ENCODE measurements at places on chromosomes 7 and 10.

DNA sequence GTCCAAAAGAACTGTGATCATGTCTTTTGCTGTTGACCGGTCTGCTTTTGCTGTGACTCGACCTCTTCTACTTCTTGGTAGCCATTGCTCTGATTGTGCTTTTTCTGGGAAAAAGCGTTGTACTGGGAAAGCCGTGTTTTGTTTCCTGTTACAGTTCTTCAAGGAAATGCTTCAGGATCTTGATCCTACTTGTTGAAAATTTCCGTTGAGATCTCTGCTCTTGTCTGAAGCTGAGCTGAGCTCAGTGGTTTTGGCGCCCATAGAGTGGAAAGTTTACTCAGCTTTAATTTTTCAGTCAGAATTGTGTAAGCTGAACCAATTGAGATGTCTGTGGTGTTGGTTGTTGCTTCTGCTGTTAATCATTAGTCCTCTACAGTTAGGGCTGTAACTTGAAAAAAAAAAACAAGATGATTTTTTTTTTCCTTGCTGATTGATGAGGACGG, 302.2 kb downstream of the CCDC3 start:
- no peak for DNase-seq

- DNase-seq, result no peak
These were observed 228.4 kb downstream of the ARHGAP12 start for GRCh38 chr10:31700181-31700611.

GRCh38 chr7:49001610-49002033, 77.3 kb downstream of the CDC14C start:
- DNase-seq, result no peak

DNA sequence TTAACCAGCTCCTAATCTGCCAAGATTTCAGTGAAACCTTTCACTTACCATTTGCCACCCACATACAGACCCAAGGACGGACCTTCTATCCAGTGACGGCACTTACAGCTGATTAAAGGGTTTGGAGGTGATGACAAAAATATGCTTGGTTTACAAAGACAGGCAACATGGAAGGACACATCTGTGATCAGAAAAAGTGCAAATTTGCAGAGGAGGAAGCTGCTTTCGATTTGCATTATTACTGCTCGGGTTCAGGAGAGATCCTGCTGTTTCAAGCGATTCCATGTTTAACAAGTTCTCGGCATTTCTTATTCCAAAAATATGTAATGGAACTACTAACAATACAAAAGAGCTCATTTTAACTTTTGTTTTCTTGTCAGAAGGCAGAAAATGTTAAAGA, 109.0 kb downstream of the JAZF1 start:
- no peak for DNase-seq

DNA sequence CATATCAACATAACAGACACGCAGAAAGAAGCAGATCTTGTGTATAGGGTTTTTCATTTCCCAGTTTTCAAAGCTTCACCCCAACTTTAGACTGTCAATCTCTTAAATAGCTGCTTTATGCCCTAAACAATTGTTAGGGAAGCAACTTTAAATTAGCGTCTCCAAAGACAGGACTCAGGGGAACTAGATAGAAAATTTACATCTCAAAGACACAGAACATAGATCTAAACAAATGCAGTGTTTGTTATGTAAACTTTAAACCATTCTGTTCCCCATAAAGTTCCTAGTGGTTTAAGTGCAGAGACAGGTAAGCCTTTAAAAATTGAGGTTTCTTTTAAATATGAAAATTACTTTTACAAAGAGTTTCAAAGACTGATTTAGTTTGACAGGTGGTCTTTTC, 379.2 kb upstream of the GHITM start:
- DNase-seq, result no peak

- DNase-seq, result no peak
These were observed 191.7 kb downstream of the PPP1R9A start for GRCh38 chr7:95099106-95099505.

GRCh38 chr7:75663302-75663907, 75.3 kb downstream of the HIP1 start:
- no peak for DNase-seq

DNA sequence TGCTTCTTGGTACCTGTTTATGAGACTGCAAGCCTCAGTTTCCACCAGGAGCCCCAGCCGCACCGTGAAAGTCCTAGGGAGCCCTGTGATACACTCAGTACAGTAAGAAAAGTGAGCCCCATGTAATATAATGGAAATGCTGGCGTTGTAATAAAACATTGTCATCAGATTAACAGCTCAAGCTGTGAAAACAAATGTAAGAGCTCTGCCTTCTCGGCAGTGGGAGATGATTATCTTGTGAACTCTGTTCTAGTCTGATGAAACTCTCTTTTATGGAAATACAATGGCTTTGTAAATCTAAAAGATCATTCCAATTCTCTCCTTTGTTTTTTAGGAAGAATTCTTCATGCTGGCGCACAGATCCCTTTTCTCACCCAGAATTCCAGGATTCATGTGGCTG, 299.9 kb downstream of the ABCA13 start:
- DNase-seq, result no peak

DNA sequence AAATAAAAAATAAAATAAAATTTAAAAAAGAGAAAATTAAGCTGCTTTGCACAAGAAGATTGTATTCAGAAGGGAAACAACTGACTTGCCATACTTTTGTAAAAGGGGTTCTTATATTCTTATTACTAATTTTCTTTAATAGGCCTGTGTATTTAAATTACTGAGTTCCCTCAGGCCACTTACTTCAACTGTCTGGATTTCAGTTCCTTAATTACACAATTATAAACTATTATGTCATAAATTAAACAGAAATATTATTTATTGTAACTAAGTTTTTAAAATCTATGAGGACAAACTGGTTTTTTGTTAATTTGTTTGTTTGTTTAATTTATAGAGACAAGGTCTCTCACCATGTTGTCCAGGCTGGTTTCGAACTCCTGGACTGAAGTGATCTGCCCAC, 22.4 kb upstream of the MICU1 start:
- no peak for DNase-seq

DNA sequence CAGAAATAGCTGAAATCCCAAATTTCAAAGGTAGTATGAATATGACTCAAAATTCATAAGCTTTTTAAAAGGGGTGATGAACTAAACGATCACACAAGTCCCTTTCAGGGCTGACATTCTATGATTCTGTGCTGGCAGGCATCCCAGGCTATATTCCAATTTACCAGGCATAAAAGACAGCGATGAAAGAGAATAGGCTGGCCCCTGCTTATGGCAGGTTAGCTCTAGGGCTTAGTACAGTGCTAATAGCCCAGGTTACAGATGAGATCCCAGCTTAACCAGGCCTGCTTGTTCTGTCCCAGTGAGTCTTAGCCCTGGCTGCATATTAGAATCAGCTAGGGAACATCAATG, 56.4 kb downstream of the CDHR3 start:
- DNase-seq, result no peak

DNA sequence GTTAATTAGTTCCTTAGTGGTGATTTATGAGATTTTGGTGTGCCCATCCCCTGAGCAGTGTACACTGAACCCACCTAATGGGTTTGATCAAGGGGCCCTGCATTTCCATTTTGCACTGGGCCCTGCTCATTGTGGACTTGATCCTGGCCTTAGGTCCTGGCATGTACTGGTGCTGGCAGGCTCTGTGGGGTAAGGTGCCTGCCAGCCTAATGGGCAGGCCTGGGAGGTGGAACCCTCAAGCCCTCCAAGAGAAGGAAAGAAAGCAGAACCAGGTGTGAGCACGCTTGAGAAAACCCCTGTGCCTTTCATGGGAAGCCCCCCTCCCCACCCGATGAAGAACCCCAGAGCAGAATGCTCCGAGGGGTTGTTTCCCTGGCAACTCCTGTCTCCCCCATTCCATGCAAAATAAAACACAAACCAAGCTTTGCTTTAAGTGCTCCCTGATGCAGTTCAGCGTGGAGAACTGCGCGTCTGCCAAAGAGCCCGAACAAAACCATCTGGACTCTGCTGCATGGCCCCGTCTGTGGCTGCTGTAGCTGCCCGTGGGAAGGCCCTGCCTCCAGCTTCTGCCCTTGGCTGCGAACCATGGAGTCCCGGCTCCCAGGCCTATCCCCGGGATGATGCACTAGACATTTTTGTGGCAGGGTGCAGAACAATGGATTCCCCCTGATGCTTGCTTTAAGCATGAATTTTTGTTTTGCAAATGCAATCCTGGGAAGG, 123.3 kb downstream of the PRPF18 start:
- no peak for DNase-seq

GRCh38 chr10:85919491-85920021, 447.0 kb downstream of the GRID1 start:
- DNase-seq, result no peak

GRCh38 chr7:18663321-18663720, 167.8 kb downstream of the HDAC9 start:
- DNase-seq, result no peak

- no peak for DNase-seq
These were observed 193.0 kb upstream of the KMT2E start for GRCh38 chr7:104820836-104821535.

- no peak for DNase-seq
These were observed 16.3 kb downstream of the ARHGAP12 start for GRCh38 chr10:31912289-31912688.

DNA sequence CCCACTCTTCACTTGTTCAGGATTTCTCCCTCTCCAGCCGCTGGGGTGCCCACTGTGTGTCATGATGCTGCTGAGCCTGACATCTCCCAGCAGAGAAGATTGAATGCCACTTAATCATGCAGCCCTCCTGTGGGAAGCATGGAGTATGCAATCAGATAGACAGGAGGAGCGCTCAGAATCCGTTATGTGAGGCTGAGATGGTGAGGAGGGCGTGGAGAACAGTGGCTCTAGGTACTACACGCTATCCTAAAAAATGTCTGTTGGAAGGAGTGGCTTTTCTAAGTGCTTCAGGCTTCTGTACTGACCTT, 334.3 kb downstream of the LRMDA start:
- no peak for DNase-seq

DNA sequence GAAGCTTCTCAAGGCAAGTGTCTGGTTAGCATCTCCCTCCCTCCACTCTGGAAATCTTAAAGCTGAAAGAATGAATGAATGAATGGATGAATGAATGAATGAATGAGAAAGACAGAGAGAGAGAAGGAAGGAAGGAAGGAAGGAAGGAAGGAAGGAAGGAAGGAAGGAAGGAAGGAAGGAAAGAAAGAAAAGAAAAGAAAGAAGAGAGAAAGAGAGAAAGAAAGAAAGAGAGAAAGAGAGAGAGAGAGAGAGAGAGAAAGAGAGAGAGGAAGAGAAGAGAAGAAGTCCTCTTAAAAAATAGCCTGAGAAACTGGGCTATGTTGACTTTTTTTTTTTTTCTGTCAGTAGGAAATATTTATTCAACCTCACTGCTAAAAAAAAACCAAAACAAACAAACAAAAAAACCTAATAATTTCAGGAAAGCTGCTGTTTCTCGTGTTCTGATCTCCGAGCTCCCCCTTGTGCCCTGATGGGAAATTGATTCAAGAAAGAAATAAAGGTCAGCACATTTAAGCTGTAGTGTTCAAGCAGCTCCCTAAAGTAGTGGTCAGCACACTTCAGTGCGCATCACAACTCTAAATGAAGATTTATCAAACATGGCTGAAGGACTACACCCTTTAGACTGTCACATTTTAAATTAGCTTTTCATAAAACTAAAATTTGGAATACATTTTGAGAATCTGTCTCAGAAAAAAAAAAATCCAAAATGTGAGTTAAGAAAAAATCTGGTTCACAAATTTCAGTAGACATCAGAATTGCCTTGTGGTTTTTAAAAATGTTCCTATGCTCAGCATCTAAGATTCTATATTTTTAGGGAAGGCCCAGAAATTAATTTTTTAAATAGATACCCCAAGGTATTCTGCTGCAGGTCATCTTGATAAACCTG, 154.3 kb downstream of the ELAPOR2 start:
- DNase-seq, result no peak

- DNase-seq, result no peak
These were observed 13.8 kb upstream of the C10orf90 start for GRCh38 chr10:126684171-126684745.

GRCh38 chr10:105328503-105329133, 687.5 kb downstream of the SORCS3 start:
- no peak for DNase-seq

DNA sequence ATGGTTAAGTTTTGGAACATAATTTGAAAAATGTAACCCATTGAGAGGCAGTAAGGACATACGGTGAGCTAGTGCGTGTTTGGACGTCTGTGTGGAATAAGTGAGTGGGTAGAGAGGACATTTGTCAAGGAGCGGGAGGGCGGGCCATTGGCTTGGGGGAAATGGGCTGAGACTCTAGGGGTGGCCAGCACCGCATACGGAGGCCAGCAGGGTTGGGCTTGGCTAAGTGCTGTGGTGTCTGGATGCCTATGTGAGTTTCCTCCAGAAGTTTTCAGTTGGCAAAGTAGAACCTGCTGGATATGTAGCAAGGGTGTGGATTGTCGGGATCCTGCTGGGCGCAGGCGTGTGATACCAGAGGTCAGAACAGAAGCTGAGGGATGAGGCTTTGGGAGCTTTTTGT, 103.0 kb downstream of the TCF7L2 start:
- no peak for DNase-seq

- no peak for DNase-seq
These were observed 639 bp upstream of the TFAM start for GRCh38 chr10:58384544-58384998.

GRCh38 chr10:103476046-103476768, 2.8 kb downstream of the CALHM3 start:
- no peak for DNase-seq

GRCh38 chr10:107649249-107649648, 484.7 kb upstream of the SORCS1 start:
- no peak for DNase-seq

DNA sequence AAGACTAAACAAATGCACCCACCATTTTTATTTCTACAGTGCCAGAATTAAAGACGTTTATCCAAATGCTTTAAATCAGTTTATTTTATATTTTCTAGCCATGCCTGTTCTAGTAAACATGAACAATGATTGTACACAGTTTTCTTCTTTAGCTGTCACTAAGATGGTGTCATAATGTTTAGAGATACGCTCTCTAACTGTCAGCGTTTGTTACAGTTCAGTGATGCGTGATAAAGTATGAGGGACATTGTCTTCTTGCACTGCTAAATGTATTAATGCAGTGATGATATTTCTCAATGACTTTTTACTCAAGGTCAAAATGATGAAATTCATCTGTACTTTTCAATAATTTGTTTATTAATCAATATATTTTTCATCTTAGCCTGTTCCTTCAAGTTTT, 513.6 kb downstream of the ATRNL1 start:
- DNase-seq, result no peak

DNA sequence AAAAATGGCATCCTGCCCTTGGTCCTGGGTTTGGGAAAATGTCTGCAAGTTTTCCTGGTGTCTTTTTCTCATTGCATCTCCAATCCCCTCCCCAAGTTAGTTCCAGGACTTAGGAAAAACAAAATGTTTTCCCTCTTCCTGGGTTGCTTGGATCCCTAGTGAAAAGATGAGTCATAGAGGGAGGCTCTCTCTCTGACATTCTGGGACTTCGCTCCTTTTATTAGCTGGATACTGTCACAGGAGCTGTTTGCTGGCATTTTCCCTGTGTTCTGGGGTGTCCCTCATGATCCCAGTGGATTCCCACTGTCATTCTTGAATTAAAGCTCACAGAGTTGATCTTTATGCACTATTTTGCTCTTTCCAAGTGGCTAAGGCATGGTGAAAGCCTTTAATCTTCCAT, 316.4 kb upstream of the MBL2 start:
- DNase-seq, result no peak

- no peak for DNase-seq
These were observed 39.6 kb downstream of the ABCB1 start for GRCh38 chr7:87561102-87561501.
